ENCODE measurements at places on chromosomes 3 and 15.
A peak's percentile ranks its signal among the peaks of the same experiment; 100 is the strongest.

- DNase-seq, result no peak
Measured at GRCh38 chr3:138938877-138939560, 7.9 kb downstream of the FOXL2 start.

- DNase-seq, result no peak
Measured at GRCh38 chr3:38153221-38153620, 12.1 kb upstream of the OXSR1 start.

- no peak for DNase-seq
Measured at GRCh38 chr15:67358812-67359211, 104.2 kb downstream of the IQCH start.

DNA sequence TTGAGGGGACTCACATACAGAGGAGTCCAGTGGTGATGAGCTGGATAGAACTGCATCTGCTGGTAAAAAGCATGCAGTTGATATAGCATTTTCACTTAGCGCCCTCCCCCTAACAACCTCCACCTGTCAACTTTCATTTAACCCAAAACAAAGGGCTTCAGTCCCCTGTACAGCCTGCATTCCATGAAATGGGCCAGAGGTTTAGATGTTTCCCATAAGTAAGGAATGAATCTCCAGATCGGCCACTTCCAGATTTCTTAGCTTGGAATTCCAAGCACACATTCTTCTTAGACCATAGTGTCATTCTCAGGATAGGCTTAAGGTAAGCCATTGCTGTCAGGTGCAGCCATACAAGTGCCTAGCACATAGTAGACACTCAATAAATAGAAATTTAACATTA lies 32.9 kb upstream of the BFSP2 start:
- DNase-seq, result no peak

GRCh38 chr3:80263260-80263659 lies 495.5 kb upstream of the ROBO1 start:
- DNase-seq, result no peak

DNA sequence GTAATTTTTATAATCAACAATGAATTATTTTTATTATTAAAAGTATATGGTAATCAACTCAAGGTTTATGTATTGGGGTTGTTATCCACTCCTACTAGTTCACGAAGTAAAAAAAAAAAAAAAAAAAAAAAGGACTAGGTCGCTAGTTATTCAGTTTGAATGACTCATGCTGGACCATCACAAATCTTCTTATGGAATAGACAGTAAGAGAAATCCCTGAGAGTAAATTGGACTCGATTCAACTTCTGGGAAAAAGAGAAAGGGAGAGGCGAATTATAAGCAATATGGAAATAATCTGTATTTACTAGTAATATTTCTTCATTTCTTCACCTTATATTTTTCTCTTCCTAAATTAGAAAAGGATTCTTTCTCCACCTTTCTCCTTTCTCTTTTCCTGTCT lies 2.0 kb downstream of the MYEF2 start:
- no peak for DNase-seq

- no peak for DNase-seq
Measured at GRCh38 chr3:128994581-128995546, 988 bp upstream of the CFAP92 start.

GRCh38 chr15:100531204-100531603 lies 2.5 kb upstream of the CERS3 start:
- no peak for DNase-seq

DNA sequence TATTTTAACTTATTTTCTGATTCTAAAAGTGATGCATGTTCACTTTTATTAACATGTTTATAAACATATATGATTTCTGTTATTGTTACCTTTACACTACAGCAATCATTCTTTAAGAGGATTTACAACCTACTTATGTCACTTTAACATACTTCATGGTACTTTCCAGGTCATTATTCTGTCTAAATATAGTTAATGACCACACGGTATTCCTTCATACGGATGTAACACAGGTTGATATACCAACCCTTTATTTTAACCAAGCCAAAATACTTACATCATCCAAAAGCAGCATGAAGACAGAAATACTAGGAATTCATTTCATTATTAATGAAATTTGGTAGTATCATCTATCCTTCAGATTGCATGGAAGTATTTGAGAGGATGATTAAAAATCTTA lies 18.6 kb downstream of the PIK3R4 start:
- DNase-seq, result no peak

DNA sequence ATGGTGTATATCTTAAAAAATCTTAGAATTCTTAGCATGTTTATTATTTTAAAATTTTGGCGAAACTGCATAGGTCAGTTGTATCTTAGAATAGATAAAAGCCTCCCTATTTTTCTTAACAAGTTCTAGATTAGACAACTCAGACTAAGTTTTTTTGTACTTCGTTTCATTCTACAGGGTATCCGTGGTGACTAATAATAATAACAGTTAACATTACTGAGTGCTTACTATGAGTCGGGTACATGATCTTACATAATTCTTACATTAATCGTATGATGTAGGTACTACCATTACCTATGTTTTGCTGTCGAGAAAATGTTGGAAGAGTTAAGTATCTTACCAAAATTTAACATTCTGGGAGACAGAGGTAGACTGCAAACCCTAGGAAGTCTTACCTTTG lies 60.7 kb downstream of the UBE2E2 start:
- no peak for DNase-seq

GRCh38 chr3:9508781-9509180 lies 44.8 kb downstream of the LHFPL4 start:
- DNase-seq, result no peak

DNA sequence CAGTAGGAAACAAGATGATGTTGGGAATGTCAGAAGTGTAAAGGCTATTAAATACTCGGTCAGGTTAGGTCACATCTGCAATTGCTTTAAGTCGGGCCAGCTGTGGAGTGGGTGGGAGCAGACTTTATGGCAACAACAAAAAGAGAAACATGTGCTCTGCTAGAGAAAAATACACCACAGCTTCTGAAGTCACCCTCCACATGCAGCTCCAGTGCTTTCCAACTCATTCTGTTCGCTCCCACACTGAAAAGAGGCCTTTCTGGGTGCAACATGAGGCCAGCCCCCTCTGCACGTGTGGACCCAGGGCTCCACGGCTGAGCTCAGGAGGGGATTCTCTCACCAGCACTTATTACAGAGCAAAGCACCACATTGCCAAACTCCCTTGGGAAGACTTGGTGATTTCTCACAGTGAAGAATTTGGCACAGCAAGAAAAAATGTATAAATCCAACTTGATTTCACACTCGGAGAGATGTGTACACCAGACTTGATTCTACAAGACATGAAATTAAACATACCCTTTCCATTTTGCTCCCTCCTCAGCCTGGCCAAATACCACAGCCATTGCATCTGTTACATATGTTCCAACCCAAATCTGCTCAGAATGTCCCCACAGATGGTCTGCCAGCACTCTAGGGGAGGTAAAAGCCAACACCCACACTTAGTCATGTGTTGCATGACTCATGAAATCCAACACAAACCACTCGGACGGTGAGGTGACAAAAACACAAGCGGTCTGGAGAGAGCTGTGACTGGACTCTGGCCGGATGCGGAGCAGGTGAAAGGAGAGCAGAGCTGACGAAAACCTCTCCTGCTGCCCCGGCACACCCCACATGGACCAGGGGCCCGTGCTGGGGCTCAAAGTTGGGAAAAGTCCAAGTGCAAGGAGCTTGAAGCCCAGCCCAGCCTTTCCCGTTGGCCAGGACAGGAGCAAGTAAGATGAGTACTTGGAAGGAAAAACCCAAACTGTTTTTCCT lies 74.6 kb downstream of the ITGB5 start:
- no peak for DNase-seq

- no peak for DNase-seq
Measured at GRCh38 chr3:48445277-48445882, 1.2 kb upstream of the ATRIP start.

DNA sequence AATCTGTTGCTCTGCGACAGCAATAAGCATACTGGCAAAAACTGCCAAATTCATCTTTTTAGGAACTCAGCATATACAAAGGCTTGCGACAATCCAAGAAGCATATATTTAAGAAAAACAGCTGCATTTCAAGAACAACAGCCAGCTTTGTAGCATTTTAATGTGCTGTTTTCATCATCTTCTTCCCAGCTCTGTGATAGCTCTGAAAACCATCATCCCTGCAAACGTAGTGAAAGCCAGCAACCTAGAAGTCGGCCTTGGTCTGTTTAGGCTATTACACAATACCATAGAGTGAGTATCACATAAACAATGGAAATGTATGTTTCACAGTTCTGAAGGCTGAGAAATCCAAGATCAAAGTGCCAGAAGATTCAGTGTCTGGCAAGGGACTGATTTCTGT lies 187.5 kb downstream of the NAALADL2 start:
- DNase-seq, result no peak

GRCh38 chr3:183381179-183381578 lies 47.2 kb downstream of the MCF2L2 start:
- no peak for DNase-seq

DNA sequence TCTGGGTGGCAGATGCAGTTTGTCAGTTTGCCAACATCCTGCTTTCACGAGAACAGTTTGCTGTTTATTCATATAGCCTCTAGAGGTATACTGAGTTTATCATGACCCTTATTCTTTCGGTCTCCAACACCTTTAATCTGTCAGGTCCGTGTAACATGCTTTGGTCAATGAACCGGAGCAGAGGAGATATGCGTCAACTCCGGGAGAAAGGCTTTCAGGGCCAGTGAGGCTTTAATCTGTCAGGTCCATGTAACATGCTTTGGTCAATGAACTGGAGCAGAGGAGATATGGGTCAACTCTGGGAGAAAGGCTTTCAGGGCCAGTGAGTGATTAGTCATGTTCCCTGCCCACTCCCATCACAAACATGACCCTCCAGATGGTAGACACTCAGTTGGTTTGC lies 16.9 kb upstream of the GPD1L start:
- DNase-seq, result no peak

- no peak for DNase-seq
Measured at GRCh38 chr3:140469491-140469890, 208.4 kb upstream of the TRIM42 start.

GRCh38 chr15:90871139-90871715 lies 2.8 kb downstream of the FURIN start:
- DNase-seq, result peak; percentile 29

DNA sequence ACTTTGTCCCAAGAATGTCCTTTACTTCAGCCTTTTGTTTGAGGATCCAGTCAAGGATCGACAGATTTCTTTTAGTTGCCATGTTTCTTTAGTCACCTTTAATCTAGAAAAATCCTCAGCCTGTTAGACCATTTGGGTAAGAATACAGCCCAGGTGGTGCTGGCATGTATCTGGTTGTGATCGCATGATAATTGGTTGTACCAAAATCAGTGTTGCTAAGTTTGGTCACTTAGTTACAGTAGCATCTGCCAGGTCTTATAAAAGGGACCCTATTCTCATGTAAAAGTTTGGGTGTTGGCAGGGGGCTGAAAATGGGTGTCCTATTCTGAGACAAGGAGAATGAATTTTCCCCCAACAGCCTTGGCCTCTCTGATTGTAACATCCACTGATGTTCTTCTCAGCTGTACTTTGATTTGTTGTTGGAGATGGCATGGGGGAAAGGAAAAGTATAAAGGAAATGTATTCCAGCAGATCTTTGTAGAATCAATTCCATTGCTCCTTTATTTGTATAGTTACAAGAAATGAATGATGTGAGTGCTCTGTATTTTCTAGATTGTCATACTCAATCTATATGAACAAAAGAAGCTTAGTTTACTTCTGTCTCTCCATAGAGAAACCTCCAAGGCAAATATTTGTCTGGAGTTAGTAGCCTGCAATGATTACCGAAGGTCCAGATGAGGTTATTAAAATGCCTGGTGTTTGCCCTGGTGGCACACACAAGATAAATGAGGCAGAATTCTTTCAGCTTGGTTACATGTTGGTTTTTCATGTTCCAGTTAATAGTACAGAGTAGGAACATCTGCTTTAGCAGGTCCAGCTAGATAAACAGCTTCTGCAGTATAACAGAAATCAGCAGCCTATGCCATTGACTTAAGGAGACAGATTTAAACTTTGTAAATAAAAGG lies 65.7 kb downstream of the CMTM8 start:
- no peak for DNase-seq

- DNase-seq, result no peak
Measured at GRCh38 chr3:179949412-179949811, 87.3 kb downstream of the PEX5L start.

DNA sequence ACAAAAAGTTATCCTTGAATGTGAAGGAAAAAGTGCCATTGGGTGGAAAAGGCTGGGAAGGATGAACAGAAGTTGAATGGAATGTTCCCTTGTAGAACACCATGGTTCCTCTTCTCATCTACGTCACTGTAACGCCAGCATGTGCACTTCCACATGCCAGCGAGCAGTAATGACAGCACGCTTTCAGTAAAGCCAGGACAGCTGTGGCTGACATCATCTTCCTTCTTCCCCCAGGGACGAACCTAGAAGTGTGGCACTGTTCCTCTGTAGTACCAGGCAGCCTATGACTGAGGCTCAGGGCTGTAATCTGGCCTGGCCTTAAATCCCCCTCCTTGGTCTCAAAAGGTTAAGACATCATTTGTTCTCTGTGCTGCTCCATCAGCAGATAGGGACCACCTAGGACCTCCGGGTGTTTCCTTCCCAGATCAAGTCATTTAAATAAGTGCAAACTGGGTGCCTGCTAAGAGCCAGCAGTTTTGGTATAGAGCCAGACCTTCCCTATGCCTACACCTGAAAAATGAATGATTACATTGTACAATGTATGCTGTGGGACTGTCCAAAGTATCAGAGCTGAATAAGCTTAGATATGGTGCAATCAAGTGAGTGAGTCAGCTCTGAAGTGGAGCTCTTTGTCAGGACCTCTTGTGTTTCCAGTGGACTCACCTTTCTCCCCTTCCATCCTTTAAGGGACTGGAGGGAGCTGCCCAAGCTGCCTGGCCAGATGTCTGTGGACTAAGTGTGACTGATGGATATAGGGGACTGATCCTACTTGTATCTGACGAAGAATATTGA lies 5.6 kb upstream of the SRPRB start:
- no peak for DNase-seq

- DNase-seq, result no peak
Measured at GRCh38 chr3:23202203-23202920, 765 bp upstream of the UBE2E2 start.

DNA sequence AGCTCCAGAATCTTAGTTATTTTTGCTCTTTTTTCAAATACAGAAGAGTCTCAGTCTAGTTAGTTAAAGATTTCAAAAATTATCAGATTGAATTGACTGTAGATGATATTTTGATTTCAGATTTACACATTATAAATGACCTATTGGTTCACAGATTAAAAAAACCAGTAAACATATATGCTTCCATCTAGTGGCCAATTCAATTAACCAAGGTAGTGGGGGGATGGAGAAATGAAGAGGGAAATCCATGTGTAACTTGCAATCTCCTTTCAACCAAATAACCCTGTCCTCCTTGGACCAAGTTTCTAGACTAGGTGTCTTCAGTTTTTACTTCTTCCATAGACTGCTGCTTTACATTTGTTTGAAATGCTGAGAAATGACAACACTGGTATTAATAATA lies 789.8 kb downstream of the ROBO1 start:
- no peak for DNase-seq

- DNase-seq, result no peak
Measured at GRCh38 chr3:4693620-4694019, 200.5 kb downstream of the ITPR1 start.

- DNase-seq, result no peak
Measured at GRCh38 chr3:180646187-180646790, 33.0 kb downstream of the CCDC39 start.
